ENCODE measurements at places on chromosomes 13 and 19.

DNA sequence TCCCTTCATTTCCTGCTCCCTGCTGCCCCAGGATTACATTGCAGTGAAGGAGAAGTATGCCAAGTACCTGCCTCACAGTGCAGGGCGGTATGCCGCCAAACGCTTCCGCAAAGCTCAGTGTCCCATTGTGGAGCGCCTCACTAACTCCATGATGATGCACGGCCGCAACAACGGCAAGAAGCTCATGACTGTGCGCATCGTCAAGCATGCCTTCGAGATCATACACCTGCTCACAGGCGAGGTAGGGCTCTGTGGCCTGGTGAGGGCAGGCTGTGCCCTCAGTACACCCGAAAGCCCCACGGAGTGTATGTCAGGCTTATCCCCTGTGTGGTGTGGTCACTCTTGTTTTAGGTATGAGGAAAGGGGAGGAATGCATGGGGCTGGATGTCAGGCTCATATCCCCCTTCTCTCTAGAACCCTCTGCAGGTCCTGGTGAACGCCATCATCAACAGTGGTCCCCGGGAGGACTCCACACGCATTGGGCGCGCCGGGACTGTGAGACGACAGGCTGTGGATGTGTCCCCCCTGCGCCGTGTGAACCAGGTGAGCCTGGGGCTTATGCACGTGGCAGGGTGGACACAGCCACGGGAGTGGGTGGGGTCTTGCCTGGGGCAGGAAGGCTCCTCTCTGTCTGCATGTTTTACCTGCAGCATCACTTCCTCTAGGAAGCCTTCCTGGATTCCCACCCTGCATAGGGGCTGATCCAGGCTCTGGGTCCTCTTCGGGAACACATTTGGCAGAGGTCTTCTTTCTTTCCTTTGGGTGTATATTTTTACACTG is 2.3 kb upstream of the RNF225 start:
- DNase-seq = no peak

DNA sequence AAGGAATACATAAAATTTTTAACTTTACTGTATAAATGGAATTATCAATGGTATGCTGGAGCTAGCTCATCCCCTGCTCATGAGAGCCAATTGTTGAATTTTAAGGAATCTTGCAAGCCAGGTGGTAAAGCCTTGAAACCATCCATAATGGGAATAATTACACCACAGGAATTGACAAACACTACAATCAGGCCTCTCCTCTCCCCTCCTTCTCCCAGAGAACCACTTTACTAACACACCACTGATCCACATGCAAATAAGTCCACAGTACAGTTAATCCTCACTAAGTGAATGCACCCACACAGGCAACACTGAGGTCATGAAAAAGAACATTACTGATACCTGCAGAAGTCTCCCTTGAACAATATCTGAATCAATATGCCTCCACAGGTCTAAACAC is 140.5 kb downstream of the KLF12 start:
- DNase-seq = no peak

DNA sequence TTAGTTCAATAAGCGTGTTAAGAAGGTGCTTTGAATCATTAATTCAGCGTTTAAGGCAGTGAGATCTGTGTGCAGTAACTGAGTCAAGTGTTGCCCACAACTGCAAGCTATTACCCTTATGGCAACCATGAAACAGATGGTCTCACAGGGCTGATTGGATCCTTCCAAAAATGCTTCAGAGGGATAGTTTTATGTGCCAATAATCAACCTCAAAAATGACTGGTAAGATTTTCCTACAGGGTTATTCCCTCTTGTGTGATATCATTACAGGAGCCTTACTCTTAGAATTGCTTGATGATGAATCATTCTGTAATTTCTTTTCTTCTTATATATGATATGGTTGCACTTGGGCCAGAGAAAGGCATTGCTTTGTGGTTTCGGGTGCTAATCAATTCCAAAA is 1299.2 kb upstream of the ATXN8OS start:
- DNase-seq = no peak

GRCh38 chr13:51966186-51966585 is 45.1 kb downstream of the ATP7B start:
- no peak for DNase-seq

GRCh38 chr19:42099336-42099925 is 23.5 kb downstream of the ZNF574 start:
- no peak for DNase-seq

- no peak for DNase-seq
These were observed 86.5 kb upstream of the ABCC4 start for GRCh38 chr13:95387733-95388207.

DNA sequence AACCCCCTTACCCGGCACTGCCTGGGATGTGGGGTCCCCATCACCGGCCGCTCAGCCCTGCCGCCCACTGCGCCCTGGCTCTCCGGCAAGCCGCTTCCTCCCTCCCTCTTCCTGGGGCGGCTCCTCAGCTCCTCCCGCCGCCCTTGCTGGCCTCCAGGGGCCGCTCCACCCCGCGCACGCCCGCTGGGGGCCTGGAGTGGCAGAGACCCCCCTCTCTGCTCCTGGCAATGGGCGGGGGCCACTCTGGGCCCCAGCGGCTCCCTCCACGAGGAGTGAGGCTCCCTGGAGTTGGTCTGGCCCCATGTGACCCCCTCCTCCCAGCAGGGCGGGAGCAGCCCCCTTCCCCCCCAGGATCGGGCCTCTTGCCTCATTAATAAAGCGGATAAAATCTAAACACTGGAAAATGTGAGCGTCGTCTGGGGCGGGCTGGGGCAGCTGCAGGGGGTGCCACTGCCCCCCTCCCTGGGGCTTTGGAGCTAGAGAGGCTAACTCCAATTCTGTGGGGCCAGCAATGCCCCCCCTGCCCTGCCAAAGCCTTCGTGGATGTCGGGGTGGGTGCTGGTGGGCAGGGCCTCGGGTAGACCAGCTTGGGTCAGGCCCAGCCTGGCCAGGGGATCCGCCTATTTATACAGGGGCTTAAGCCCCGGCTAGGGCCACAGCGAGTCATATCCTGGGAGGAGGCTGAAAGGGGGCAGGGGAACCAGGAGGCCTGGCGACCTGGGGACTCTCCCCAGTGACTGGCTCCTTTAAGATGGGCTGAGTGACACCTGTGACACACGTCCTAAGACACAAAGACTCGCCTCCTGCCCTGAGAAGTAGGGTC is at the start of gene PTGER1:
PTGER1 (minus strand) TSS at position 104 of the 823 bp plus-strand sequence. CDS start 1,034 bp downstream, outside the sequence.
- DNase-seq = no peak

- no peak for DNase-seq
These were observed 797.7 kb upstream of the ARGLU1 start for GRCh38 chr13:107365466-107366215.

- no peak for DNase-seq
These were observed 1064.3 kb downstream of the DIAPH3 start for GRCh38 chr13:59099182-59099974.

GRCh38 chr19:44808463-44809371 is at the start of gene BCAM:
BCAM (plus strand) TSS chr19:44809103; CDS start chr19:44809125, 22 bp downstream.
- DNase-seq = no peak

DNA sequence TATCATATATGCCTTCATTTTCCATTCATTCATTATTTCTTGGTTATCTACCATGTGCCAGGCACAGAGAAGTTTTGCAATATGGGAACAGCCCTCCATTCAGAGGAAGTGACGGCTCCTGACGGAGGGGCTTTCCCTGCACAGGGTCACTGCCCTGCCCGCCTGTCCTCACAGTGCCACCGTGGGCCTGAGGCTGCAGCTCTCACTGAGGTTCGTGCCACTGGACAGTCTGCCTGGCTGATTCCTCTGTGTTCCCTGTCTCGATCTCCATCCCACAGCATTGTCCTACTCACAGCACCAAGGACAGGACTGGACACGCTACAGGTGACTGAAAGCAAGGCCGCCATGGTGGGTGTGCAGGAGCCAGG is 92.7 kb downstream of the TSHZ3 start:
- DNase-seq = no peak

DNA sequence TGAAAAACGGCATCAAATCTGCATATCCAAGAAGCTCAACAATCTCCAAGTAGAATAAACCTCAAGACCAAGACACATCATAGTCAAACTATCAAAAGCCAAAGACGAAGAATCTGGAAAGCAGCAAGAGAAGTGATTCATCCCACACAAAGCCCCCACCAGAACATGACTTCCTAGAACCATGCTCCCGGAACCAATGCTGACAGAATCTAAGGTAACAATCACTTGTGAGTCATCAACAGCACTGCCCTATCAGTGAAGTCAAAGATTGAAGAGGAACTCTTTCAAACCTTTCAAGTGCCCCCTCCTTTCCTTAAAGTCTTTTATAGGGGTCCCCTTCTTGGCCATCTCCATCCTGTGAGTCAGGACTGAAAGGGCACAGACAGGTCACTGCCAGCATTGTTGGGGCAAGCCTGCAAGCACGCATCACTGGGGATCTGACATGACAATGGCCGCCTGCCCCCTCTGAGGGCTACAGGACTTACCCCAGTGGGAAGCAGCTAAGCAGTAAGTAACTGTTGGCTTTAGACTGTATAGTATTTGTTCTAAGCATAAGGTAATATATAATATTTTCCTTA is at the start of gene CCDC70:
CCDC70 (plus strand) TSS at position 247 of the 578 bp plus-strand sequence. CDS start 3,443 bp downstream, outside the sequence.
- no peak for DNase-seq

- DNase-seq = no peak
These were observed 423.0 kb downstream of the IRS2 start for GRCh38 chr13:109363431-109363830.

DNA sequence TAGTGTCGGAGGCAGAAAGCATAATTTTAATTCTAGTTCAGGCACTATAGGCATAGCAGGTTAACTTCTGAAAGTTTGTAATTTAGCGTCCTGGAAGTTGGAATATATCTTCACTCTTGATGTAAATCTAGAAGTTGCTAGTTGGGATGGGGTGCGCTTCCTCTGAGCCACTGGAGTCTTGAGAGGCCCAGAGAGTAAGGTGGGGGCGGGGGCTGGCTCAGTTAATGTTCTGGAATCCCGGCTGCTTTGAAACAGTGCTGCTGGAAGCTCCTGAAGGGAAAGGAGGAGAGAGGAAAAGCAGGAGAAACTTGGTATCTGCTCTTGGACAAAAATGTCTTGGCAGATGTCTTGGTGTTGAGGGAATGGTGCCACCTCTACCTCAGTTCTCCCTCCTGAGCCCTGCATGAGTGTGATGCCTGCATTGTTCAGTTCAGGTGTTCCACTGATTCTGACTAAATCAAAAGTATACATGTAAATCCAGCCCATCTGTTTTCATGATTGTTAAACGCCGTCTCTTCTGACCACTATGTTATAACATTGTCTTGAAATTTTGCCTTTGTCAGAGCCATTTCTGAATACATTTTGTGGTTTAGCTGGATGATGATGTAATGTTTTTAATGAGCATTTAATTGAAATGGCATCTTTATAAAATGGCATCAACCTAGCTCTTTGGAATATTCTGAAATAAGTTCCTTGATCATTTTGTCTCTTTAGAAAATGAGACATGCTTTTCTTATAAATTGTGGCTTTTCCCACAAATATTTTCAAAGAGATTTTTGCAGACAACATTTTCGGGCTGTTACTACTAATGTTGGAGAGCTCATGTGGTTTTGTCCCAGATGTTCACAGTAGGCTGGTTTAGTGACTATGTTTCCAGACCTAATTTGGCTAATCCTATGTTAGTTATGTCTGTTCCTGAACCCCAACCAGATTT is 202.7 kb downstream of the SHISA2 start:
- no peak for DNase-seq

GRCh38 chr19:42175952-42176648 is 41.4 kb downstream of the DEDD2 start:
- no peak for DNase-seq

- DNase-seq = no peak
These were observed 63.4 kb upstream of the C1QTNF9B start for GRCh38 chr13:23960566-23961156.

DNA sequence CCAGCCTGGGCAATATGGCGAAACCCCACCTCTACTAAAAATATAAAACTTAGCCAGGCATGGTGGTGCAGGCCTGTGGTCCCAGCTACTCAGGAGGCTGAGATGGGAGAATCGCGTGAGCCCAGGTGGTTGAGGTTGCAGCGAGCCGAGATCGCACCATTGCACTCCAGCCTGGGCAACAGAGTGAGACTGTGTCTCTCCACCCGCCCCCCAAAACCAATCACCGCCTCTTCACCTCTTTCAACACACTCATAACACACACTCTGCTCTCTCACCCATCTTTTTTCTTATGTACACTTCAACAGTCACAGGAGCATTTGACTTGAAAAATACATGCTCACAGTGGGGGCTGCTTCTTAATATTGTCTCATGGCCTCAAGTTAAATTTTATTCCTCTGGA is 76.8 kb downstream of the ESD start:
- no peak for DNase-seq

DNA sequence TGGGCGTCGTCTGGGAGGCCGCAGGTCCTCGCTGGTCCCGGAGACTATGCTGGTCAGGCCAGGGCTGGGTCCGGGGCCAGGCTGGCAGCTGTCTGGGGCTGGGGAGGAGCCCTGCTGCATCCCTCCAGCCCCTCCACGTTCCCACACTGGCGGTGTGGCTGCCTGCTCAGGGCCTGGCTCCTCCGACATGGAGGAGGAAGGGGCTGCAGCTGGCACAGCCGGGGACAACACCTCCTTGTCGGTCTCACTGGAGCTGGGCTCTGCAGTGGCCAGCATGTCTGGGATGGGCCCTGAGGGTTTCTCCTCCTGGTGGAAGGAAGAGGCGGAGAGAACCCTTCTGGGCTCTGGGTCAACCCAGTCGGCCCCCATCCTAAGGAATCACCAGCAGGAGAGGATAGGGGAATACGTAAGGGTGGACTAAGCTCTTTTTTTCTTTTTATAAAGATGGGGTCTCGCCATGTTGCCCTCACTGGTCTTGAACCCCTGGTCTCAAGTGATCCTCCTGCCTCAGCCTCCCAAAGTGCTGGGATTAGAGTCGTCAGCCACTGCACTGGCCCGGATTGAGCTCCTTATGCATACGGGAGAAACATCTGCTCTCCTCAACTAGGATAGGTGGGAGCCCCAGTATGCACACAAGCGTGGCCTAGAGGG is 806 bp downstream of the ZNF414 start:
- DNase-seq = no peak

Data from stimulated activated CD4-positive, alpha-beta T cell treated with anti-CD3 and anti-CD28 coated beads, Interleukin-2, amount 100 ng/mL, for 48 hours (primary cell).